ENCODE measurements at places on chromosomes 4 and X. TPM values are rescaled to one million over a fixed set of nuclear protein-coding genes. Genes with fewer than 3 reads are reported as not detected.

GRCh38 chrX:20061855-20062254, 54.9 kb downstream of the MAP7D2 start:
- H3K4me3 ChIP-seq, result no peak overlapping the region
- H3K36me3 ChIP-seq, result no peaks in the 10 kb centered on the region
- no peak overlapping the region for H3K27ac ChIP-seq
- H3K27me3 ChIP-seq, result no peaks in the 10 kb centered on the region
- DNase-seq, result no peak
- H3K4me1 ChIP-seq, result no peaks in the 10 kb centered on the region

RIBC1 gene
- total RNA-seq, result 1.5 TPM

GRCh38 chrX:149124526-149125108, 380.5 kb downstream of the IDS start:
- no peak for DNase-seq
- no peaks in the 10 kb centered on the region for H3K36me3 ChIP-seq
- H3K27ac ChIP-seq, result no peak overlapping the region
- no peak overlapping the region for H3K4me3 ChIP-seq

GRCh38 chr4:109025471-109026076, 262.7 kb upstream of the ETNPPL start:
- no peak overlapping the region for H3K4me3 ChIP-seq
- H3K36me3 ChIP-seq, result no peaks in the 10 kb centered on the region
- no peak for DNase-seq
- no peaks in the 10 kb centered on the region for H3K4me1 ChIP-seq
- no peaks in the 10 kb centered on the region for H3K27me3 ChIP-seq

TCP11X2 gene
- total RNA-seq, result not detected

GPAT3 gene
- 6.9 TPM for total RNA-seq

LYAR gene
- total RNA-seq, result 45.5 TPM

DNA sequence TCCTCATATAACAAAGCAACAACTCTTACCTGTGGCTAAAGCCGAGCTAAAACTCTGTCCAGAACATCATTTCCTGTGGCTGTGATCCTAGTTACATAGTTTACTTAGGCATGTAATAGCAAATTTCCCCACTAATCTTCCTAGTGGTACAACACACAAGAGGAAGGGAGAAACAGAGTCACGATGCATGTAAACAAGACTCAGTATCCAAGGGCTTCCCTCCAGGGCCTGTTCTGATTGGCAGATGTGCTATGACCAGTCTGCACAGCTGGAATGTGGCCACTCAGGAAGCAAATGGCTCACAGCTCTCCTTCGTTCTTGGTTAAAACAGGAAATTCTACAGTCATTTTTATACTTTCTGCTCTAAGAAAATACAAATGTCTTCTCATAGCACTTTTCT, 49.2 kb upstream of the PRSS48 start:
- H3K4me1 ChIP-seq, result no peaks in the 10 kb centered on the region
- no peaks in the 10 kb centered on the region for H3K27me3 ChIP-seq
- no peak overlapping the region for H3K27ac ChIP-seq
- H3K36me3 ChIP-seq, result no peaks in the 10 kb centered on the region
- no peak overlapping the region for H3K4me3 ChIP-seq

RBM47 gene
- total RNA-seq, result 0.64 TPM

GRCh38 chr4:174808119-174808518, 20.9 kb downstream of the GLRA3 start:
- H3K36me3 ChIP-seq, result no peaks in the 10 kb centered on the region
- H3K27ac ChIP-seq, result no peak overlapping the region
- no peaks in the 10 kb centered on the region for H3K4me1 ChIP-seq
- no peak overlapping the region for H3K4me3 ChIP-seq
- no peaks in the 10 kb centered on the region for H3K27me3 ChIP-seq

- H3K4me3 ChIP-seq, result no peak overlapping the region
- no peaks in the 10 kb centered on the region for H3K27me3 ChIP-seq
- H3K27ac ChIP-seq, result no peak overlapping the region
These were observed 667.6 kb downstream of the PCDH18 start for GRCh38 chr4:136864604-136865185.

- DNase-seq, result no peak
- H3K27me3 ChIP-seq, result peaks cover 20% of the 10 kb centered on the region
- H3K4me3 ChIP-seq, result peak within 1 kb of the TSS; percentile 19
- H3K27ac ChIP-seq, result no peak within 1 kb of the TSS
These were observed at the start of gene SPATA18 for GRCh38 chr4:52051213-52051614. TSS of gene SPATA18 (plus strand) at chr4:52051304. CDS start at chr4:52051705, 401 bp downstream.

PDZD4 gene
- 5.8 TPM for total RNA-seq

- H3K4me1 ChIP-seq, result no peaks in the 10 kb centered on the region
- H3K27me3 ChIP-seq, result no peaks in the 10 kb centered on the region
- no peaks in the 10 kb centered on the region for H3K36me3 ChIP-seq
- H3K27ac ChIP-seq, result no peak overlapping the region
- DNase-seq, result no peak
These were observed 26.2 kb upstream of the FREM3 start for GRCh38 chr4:143726714-143727113.

FMR1NB gene
- not detected for total RNA-seq

DNA sequence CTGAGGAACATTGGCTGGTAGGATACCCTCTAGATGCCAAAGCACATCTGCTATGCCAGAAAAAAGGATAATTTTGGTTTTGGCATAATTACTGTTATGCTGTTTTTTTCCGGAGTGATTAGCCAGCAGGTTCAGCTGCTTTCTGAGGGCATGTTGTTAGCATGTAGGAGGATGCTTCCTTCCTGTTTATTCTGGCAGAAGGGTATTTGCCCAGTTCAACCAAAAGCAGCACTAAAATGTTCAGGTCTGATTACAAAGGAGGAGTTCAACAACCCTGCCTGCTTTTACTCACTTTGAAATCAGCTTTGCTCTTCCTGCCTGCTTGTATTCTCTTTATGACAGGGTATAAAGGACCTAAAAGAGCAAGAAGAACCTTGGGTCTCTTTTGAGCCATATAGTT, 21.9 kb downstream of the ERCC6L start:
- H3K36me3 ChIP-seq, result no peaks in the 10 kb centered on the region
- H3K27me3 ChIP-seq, result no peaks in the 10 kb centered on the region
- H3K4me3 ChIP-seq, result no peak overlapping the region

DNA sequence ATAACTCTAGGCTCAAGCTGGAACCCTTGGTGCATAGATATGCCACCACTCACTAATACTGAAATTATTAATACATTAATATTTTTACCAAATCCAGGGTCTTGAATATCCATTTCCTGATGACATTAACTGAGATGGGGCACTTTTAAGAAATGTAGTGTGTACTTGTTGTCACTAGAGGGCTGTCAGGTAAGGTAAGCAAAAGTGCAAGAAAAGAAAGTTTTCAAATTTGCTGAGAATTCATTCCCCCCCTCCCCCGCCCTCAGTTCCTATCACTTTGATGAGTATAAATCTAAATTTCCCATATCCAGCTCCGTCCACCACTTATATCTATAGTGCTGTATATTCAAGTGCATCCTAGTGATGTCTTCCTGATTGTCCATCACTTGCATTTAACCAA, 20.5 kb upstream of the WDR44 start:
- H3K4me3 ChIP-seq, result no peak overlapping the region
- H3K27ac ChIP-seq, result no peak overlapping the region
- H3K27me3 ChIP-seq, result no peaks in the 10 kb centered on the region
- no peak for DNase-seq
- no peaks in the 10 kb centered on the region for H3K36me3 ChIP-seq

DNA sequence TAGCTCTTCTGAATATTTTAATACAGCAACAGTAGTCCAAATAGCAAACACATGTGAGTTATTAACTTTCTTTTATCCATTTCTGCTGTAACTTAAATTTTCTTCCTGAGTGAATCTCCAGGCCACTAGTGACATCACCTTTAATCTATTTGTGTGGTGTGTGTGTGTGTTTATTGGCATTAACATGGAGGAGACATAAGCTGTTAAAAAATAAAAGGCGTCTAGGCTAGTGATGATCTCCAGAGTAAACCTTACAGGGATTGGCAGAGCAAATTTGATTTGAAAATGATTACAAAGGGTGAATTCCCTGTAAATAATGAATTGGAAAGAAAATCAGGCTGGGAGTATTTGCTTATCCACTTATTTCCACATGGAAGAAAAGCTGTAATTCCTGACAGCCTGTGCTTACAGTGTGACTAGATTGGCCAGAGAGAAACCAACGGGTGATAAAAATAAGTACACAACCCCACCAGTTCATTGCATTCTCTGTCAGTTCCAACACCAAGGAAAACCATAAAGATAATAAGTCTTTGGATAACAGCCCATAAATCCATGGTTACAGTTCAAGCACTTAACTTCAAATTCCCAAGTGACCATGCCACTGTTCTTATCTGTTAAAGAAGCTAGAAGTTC, 186.1 kb downstream of the ENOX2 start:
- no peak for DNase-seq
- H3K27me3 ChIP-seq, result no peaks in the 10 kb centered on the region
- H3K27ac ChIP-seq, result no peak overlapping the region
- H3K4me3 ChIP-seq, result no peak overlapping the region
- no peaks in the 10 kb centered on the region for H3K4me1 ChIP-seq

GRCh38 chr4:176858839-176859238, 66.1 kb upstream of the VEGFC start:
- no peaks in the 10 kb centered on the region for H3K36me3 ChIP-seq
- no peaks in the 10 kb centered on the region for H3K4me1 ChIP-seq
- H3K4me3 ChIP-seq, result no peak overlapping the region
- no peak overlapping the region for H3K27ac ChIP-seq

GRCh38 chrX:153321381-153322124, at the start of gene PNMA6F:
TSS of gene PNMA6F (minus strand) at chrX:153321767. CDS start at chrX:153320674, 1,093 bp downstream.
- no peak for DNase-seq
- H3K36me3 ChIP-seq, result no peaks in the 10 kb centered on the region
- no peaks in the 10 kb centered on the region for H3K4me1 ChIP-seq
- no peak within 1 kb of the TSS for H3K4me3 ChIP-seq
- H3K27me3 ChIP-seq, result no peaks in the 10 kb centered on the region

GRCh38 chr4:111754003-111754402, 391.3 kb upstream of the FAM241A start:
- H3K27ac ChIP-seq, result no peak overlapping the region
- DNase-seq, result no peak
- H3K4me3 ChIP-seq, result no peak overlapping the region
- H3K36me3 ChIP-seq, result no peaks in the 10 kb centered on the region

CT45A1 gene
- total RNA-seq, result not detected

Measured in T-cell (primary cell).